ENCODE measurements at places on chromosomes 7 and 10. TPM values are rescaled to one million over a fixed set of nuclear protein-coding genes. Genes with fewer than 3 reads are reported as not detected.

- H3K4me1 ChIP-seq: no peaks in the 10 kb centered on the region
- H3K4me3 ChIP-seq: no peak overlapping the region
- no peak for DNase-seq
- no peaks in the 10 kb centered on the region for H3K27me3 ChIP-seq
Observed at GRCh38 chr10:18523025-18523424, 128.4 kb downstream of the NSUN6 start.

DNA sequence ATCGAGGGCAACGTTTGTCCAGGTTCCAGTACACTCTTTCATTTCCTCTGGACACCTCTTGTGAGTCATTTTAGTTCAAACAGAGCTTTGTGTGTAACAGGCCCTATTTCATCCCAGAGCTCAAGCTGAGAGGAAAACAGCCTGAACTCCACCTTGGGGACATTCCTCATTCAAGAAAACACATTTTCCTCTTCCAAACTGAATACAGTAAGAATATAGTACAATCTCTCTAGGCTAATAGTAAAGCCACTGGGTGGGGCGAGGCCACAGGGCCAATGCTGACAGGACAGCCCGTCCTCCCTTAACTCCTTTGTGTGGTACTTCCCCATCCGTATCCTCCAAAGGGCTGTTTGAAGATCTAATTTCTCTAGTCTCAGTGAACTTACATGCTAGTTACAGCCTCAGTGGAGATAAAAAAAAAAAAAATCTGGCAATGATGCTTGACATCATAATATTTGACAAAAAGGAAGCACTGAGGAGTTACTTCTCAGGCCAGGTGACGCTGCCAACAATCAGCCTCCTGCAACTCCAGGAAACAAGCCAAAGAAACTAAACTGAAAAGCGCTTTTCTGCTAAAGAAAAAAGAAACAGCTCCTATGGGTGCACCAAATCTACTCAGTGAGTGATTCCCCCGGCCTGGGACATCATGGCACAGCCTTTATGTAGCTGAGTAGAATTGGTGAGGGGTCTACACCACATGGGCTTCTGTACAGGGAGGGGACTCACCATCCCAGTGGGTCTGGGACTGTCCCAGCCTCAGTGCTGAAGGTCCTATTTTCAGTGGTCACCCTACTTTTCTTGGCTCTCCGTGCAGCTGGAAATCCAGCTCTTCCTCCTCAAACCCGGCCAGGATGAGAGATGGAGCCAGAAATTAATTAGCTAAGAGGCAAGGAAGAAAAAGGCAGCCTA is 238.2 kb upstream of the NEBL start:
- H3K36me3 ChIP-seq: no peaks in the 10 kb centered on the region
- peaks cover 5% of the 10 kb centered on the region for H3K4me1 ChIP-seq
- peak overlapping the region; percentile 18 for H3K27ac ChIP-seq

- peaks cover 28% of the 10 kb centered on the region for H3K36me3 ChIP-seq
- no peaks in the 10 kb centered on the region for H3K27me3 ChIP-seq
- DNase-seq: no peak
- no peak overlapping the region for H3K27ac ChIP-seq
- no peaks in the 10 kb centered on the region for H3K4me1 ChIP-seq
Observed at GRCh38 chr10:112151524-112152039, 32.0 kb downstream of the GPAM start.

- no peaks in the 10 kb centered on the region for H3K36me3 ChIP-seq
- no peaks in the 10 kb centered on the region for H3K27me3 ChIP-seq
- H3K27ac ChIP-seq: peak overlapping the region; percentile 38
Observed at GRCh38 chr7:100380196-100380595, 6.9 kb downstream of the PILRA start.

DNA sequence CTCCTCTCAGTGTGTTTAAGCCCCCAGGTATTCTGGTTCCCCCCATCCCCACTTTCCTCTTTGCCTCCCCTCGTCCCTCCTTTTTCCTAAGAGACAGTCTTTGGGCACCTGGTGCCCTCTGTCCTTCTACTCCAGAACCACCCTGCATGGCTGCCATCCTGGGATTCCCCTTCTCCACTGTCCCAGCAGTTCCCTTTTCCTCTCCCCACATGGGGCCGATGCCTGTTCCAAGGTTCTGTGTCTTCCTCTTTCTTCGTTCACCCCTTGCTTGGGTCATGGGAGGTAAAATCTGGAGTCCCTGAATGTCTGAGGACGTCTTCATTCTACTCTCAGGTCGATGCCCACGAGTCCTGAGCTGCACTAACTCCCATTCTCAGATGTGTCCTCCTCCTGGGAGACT is 120.8 kb downstream of the TAX1BP1 start:
- no peak for DNase-seq
- H3K27ac ChIP-seq: no peak overlapping the region

DNA sequence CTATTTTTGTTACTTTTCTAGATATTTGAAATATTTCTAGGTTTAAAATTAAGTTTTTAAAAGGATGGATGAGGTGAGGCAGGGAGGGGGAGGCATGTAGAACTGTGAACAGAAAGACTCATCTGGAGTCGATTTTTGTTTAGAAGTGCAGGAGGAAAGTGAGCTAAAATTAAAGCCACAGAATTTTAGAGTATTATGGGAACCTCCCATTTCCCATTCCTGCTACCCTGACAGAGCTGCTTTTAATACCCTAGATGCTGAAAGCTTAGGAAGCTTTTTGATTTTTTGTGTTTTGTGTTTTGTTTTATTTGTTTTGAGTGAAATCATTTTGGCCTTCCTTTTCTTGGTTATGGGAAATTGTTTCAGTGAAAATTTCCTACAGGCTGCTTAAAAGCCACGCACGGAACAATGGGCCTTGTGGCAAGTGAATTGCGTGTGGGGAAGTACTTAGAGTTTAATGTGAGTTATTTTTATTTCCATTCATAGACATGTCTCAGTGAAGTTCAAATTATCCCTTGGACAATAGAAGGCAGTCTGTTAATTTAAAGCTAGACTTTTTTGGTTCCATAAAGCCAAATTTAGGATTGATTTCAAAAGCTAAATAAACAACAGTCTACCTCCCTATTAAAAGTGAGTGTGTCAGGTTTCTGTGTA is 102.0 kb upstream of the HDAC9 start:
- no peak overlapping the region for H3K27ac ChIP-seq
- H3K4me1 ChIP-seq: peaks cover 5% of the 10 kb centered on the region
- no peak overlapping the region for H3K4me3 ChIP-seq
- no peaks in the 10 kb centered on the region for H3K27me3 ChIP-seq

DNA sequence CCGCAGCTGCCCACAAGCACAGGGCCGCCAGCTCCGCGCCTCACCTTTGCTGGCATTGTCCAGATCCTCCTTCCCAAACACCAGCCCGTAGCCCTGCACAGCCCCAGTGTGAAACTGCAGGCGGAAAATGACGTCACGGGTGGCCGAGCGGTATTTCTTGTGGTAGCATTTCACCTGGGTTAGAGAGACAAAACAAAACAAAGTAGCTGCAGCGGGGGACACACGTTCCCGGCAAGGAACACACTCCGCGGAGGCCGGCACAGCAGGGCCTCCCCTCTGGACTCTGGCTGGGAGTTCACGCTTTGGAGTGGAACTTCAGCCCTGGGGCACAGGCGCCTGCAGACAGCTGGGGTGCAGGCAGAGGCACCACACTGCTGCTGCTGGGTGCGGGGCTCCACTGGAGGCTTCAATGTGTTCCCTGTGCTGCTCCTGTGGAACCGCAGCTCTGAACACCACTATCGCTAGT is 181.1 kb downstream of the TNS3 start:
- H3K4me3 ChIP-seq: no peak overlapping the region
- H3K36me3 ChIP-seq: peaks cover 42% of the 10 kb centered on the region
- H3K27me3 ChIP-seq: no peaks in the 10 kb centered on the region

DNA sequence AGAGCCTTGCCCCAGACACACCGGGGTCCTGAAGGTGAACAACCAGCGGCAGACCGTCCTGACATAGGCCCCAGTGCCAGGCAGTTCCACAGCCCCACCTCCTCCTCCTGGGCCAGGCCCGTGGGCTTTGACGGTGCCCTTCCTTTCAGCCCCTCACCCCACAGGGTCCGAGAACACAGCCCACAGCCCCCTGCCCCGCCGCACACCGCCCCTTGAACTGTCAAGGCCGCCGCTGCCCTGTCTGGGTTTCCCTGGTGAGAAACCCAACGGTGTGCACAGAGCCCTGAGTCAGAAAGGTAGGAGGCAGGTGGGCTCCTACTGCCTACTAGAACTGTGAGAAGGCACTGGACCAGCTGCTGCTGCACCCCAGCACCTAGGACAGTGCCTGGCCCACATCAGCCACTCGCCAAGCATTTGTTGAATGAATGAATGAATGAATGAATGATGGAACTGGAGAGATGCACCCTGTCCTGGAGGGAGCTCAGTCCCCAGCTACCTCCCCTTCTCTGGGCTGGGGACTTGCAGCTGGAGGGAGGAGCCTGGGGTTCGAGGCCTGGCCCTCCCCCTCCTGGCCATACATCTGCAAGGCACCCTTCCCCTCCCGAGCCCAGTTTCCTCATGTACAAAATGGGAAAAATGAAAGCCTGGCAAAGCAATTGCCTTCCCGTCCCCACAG is 117.9 kb downstream of the SLIT1 start:
- H3K27me3 ChIP-seq: peaks cover 16% of the 10 kb centered on the region
- DNase-seq: no peak
- no peak overlapping the region for H3K4me3 ChIP-seq
- no peaks in the 10 kb centered on the region for H3K4me1 ChIP-seq
- H3K36me3 ChIP-seq: no peaks in the 10 kb centered on the region
- no peak overlapping the region for H3K27ac ChIP-seq

DNA sequence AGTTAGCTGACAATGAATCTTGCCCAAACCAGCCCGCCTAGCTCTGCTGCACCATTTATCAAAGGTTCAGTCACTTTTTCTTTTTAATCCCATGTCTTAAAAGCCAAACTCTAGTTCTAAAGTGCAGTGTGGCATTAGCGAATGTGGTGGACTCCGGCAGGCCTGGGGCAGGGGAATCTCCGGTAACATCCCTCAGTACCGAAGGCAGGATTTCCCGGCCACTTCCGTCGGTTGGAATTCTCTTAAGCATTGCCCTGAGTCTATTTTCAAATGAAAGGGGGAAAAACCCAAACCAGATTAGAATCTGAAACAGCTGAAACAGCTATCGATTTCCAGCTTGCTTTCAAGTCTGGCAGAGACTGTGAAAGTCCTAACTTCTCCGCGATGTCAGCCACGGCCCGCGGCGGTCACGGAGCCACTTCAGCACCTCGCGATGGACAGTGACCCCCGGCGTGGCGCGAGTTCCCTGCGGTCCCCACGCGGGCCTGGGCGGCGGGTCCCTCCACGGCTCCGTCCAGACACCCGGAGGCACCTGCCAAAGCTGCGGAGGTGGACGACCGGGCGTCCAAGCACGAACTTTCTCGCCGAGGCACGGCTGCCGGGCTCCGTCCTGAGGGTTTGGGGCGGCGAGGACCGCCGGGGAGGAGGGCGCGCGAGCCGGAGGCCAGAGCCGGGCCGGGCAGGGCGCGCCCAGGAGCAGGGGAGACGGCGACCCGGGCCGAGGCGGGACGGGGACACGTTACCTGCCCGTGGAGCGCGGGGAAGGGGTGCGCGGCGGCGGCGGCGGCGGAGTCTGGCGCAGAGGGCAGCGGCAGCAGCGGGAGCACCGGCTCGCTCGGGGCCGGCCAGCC is 745 bp downstream of the TCERG1L start:
- no peaks in the 10 kb centered on the region for H3K36me3 ChIP-seq
- peaks cover 10% of the 10 kb centered on the region for H3K4me1 ChIP-seq
- no peak overlapping the region for H3K4me3 ChIP-seq
- no peak overlapping the region for H3K27ac ChIP-seq

GRCh38 chr7:47601119-47601880 is 19.4 kb upstream of the TNS3 start:
- H3K4me3 ChIP-seq: no peak overlapping the region
- H3K4me1 ChIP-seq: peaks cover 14% of the 10 kb centered on the region
- DNase-seq: no peak
- H3K27me3 ChIP-seq: no peaks in the 10 kb centered on the region
- no peaks in the 10 kb centered on the region for H3K36me3 ChIP-seq
- H3K27ac ChIP-seq: no peak overlapping the region

- DNase-seq: peak; percentile 73
- H3K27me3 ChIP-seq: no peaks in the 10 kb centered on the region
- no peak overlapping the region for H3K4me3 ChIP-seq
- H3K36me3 ChIP-seq: no peaks in the 10 kb centered on the region
- no peak overlapping the region for H3K27ac ChIP-seq
Observed at GRCh38 chr7:16564909-16565426, 38.3 kb downstream of the LRRC72 start.

GRCh38 chr10:98377536-98377935 is 37.4 kb downstream of the PYROXD2 start:
- H3K4me1 ChIP-seq: no peaks in the 10 kb centered on the region
- no peak for DNase-seq
- H3K27me3 ChIP-seq: peaks cover 2% of the 10 kb centered on the region
- H3K36me3 ChIP-seq: no peaks in the 10 kb centered on the region

Gene FLNC
- 339 TPM for total RNA-seq

Gene COMTD1
- 6.9 TPM for total RNA-seq

Gene LBX1
- 3.3 TPM for total RNA-seq

All from muscle of leg (tissue), 16 donors.